DMS53 (cell line): ENCODE measurements at places on chromosomes 13 and 19.

DNA sequence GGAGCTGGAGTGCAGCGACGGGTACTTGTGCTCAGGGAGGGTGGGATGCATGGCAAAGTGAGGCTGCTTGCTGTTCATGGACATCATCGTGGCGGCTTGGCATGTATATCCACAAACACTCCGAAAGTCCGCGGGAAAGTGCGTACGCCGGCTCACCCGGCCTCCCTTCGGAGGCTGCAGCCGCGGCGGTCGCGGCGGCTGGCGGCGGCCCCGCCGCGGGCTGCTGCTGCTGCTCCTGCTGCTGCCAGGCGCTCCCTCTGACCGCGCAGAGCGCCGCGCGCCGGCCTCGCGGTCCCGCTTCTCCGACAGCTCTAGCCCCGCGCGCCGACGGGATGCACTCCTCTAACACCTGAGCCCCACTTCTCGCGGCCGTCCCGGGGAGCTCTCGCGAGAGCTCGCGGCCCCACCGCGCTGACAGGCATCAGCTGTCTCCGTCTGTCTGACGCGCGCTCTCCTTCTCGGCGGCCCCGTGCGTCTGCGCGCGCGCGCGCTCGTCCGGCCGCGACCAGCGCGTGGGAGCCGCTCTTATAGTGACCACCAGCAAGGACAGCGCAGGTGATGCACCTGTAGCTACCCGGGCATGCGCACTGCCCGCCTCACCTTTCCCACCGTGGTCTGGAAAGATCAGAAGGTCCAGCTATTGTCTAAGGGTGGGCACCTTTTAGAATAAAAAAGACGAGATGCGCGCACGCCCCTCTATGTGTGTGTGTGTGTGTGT, at the start of gene POU4F1:
Gene POU4F1, minus strand, starts transcription at position 313 of the 718 bp plus-strand sequence. Its CDS starts 226 bp downstream, at position 87.
- peak; percentile 91 for DNase-seq

DNA sequence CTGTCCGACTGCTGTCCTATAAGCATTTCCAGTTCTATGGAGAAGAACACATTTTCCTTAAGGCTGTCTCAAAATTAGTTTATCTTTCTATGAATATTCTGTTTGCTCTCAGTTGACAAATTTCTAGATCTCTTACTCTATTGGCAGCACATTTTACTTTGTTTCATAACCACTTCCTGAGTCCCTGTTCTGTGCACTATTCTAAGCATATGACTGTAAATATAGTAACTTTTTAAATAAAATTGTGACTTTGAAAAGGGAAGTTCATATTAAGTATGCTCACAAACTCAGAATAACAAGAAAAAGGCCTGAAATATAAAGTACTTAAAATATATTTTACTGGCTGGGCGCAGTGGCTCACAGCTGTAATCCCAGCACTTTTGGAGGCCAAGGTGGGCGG, 56.5 kb upstream of the HTR2A start:
- DNase-seq, result no peak

- DNase-seq, result no peak
Observed at GRCh38 chr13:32135655-32136054, 104.1 kb downstream of the FRY start.

DNA sequence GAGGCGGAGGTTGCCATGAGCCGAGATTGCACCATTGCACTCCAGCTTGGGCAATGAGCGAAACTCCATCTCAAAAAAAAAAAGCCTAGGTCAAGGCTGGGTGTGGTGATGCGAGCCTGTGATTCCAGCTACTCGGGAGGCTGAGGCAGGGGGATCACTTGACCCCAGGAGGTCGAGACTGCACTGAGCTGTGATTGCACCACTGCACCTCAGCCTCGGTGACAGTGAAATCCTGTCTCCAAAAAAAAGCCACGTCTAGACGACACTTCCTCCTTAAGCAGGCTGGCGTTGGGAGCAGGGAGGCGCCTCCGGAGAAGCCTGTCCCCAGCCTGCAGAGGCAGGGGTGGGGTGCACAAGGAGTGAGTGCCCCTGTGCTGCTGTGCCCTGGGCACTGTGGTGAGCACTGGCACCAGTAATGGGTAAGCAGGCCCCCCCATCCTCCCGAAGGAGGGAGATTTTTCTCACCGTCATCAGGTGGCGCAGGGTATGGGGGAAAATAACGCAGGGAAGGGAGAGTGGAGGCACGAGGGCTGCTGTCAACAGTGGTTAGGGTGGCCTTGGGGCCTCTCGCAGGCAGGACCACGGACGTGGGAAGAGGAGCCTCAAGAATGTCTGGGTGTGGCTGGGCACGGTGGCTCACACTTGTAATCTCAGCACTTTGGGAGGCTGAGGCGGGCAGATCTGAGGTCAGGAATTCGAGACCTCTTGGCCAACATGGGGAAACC, 706 bp downstream of the P2RY11 start:
- peak; percentile 23 for DNase-seq

- peak; percentile 51 for DNase-seq
Observed at GRCh38 chr19:18001777-18002345, 6.1 kb upstream of the ARRDC2 start.

- no peak for DNase-seq
Observed at GRCh38 chr13:40362502-40362901, 303.9 kb downstream of the FOXO1 start.

DNA sequence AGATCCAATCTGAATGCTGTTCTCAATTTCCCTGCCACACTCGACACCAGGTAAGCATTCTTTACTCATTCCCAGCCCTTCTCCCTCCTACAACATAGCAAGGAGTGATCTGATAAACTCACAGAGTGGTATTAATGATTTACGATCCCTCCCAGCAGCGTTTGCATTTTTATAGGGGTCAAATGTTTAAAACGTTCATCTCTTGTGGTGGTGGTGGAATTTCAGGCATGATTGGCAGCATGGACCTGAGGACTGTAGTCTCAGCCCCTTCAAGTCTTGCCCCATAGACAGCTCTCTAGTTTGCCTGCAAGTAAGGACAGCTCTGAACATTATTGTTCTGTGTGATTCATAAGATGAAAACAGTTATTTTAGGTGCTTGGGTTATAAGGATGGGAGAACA, 565.7 kb downstream of the EFNB2 start:
- DNase-seq, result no peak

DNA sequence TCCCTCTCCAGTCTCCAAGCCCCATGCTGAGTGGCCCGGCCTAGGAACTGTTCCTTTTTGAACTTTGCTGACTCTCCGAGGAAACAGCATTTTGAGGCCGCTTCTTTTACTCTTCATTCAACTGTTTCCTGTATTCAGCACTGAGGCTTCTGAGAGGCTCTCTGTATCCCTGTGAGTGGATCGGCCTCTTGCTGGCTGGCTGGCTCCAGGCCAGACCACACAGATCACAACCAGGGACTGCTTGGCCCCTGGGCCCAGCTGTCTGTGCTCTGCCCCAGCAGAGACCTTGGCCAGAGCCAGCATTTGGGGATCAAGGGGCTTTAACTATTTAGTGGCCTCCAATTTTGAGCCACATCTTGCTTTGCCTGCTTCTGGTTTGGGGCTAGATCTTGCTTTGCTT, 75.6 kb upstream of the KL start:
- DNase-seq, result peak; percentile 62

DNA sequence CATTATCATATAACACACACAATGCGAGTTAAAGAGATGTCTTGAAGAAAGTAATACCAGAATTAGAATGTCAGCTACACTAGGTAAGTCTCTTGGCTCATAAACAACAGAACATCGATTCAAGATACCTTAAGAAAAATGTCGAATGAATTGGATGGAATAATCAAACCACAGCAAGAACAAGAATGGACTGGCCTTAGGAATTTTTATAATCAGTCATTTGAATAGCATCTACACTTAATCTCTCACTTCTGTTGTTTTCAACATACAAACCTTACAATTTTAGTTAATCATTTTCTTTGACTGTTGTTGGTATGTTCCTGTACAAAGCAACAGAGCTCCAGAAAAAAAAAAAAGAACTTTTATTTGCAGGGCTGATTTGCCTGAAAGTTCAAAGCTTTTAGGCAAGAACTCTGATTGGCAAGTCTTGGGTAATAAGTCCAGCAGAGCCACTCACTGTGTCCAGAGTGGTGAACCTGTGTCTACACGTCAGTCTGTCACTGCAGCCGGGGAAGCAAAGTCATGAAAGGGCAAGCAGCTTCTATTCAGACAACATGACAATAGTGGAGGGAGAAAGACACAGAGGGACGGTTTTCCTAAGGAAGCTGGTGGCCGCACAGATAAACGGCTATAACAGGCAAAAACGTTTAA, 1026.1 kb upstream of the MIR17HG start:
- no peak for DNase-seq

GRCh38 chr13:22427066-22427465, 753.7 kb upstream of the SGCG start:
- DNase-seq, result no peak

DNA sequence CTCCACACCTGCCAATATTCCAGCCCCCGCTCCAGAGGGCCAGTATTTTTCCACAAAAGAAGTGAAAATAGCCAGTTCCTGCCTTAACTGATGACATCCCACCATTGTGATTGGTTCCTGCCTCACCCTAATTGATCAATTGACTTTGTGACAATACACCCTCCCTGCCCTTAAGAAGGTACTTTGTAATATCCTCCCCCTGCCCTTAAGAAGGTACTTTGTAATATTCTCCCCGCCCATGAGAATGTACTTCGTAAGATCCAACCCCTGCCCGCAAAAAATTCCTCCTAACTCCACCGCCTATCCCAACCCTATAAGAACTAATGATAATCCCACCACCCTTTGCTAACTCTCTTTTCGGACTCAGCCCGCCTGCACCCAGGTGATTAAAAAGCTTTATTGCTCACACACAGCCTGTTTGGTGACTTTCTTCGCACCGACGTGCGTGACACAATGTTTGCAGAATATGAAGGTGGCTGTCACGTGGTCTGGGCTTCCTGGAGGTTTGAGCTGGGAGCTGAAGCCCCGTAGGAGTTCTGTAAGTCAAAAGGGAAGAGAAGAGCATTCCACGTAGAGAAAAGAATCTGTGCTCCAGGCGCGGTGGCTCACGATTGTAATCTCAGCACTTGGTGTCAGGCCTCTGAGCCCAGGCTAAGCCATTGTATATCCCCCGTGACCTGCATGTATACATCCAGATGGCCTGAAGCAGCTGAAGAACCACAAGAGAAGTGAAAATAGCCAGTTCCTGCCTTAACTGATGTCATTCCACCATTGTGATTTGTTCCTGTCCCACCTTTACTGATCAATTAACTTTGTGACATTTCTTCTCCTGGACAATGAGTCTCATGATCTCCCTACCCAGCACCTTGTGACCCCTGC, 6.2 kb upstream of the FUT3 start:
- no peak for DNase-seq

DNA sequence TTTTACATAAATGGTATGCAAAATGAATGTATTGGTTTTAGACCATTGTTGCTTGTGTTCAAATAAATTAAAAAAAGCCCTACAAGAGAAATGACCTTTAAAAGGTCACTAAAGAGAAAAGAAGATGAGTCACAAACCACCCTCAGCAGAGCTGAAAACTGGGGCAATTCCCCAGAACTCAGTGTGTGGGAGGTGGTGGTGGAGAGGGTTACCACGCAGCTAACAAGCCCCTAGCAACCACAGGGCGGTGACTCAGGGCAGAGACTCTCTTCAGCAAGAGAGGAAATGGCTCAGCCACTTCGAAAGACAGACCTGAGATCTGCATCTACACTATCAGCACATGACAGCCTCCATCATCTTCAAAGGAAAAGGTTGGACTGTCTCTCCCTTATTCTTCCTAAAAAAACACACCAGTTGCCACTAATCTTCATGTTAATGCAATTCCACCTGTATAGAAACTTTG, 29.4 kb upstream of the NDFIP2 start:
- DNase-seq, result peak; percentile 49

- no peak for DNase-seq
Observed at GRCh38 chr13:99973163-99973807, 1.7 kb upstream of the ZIC5 start.

DNA sequence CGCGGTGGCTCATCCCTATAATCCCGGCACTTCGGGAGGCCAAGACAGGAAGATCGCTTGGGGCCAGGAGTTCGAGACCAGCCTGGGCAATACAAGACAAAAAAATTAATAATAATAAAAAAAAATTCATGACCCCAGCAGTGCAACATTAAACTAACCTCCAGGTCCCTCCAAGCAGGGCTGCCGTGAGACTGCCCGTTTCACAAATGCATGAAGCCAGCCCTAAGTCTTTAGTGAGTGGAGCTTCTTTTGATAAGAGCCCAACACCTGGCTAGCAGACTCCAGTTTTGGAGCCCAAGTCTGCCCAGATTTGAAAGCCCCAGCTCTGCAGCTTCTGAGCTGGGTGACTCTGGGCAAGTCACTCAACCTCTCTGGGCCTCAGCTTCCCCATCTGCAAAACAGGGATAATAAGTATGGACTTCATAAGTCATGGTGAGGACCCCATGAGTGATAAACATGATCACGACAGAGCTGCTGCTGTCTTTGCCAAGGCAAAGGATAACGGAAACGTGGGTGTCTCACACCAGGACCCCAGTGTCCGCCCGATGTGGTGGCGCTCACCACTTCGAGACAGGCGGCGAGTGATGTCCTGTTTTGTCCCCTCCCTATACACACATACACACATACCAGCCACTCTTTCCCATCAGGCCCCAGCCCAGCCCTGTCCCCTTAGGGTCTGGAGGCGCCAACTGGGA, 38.4 kb upstream of the NANOS3 start:
- no peak for DNase-seq

GRCh38 chr13:74074723-74075122, 59.5 kb downstream of the KLF12 start:
- DNase-seq, result no peak

DNA sequence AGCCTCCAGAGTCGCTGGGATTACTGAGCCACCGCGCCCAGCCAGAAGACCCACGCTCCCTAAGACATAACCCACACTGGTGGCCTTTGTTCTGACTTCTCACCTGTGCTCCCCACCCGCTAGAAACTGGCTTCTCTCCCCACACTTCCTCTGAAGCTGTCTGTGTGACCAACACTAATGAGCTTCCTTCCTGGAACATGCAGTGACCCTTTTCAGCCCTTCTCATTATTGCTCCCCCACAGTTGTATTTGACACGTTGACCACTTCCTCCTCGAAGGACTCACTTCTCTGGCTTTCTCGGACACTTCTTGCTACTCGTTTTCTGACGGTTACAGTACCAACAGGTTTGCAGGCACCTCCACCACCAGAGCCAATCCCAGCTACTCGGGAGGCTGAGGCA, 10.9 kb downstream of the NCR1 start:
- no peak for DNase-seq

DNA sequence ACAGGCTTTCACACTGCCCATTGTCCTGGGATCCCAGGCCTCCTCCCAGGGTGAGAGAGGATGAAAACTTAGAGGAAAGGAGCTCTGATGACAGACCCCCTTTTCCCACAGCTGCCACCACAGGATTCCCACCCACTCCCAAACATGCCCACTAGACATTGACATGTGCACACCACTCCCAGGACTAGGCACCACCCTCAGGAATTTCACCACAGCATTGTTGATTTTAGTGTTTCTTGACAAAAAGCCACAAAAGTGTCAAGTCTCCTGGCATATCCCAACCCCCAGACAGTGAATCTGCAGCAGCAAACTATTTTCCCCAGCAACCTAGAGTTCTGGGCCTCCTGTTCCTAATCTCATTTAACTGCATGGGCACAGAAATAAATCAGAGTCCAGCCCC, 10.1 kb downstream of the ZNF714 start:
- DNase-seq, result no peak

- peak; percentile 81 for DNase-seq
Observed at GRCh38 chr19:13060964-13061927, 41.4 kb downstream of the LYL1 start.
